ENCODE measurements at places on chromosomes 16 and 17. TPM values are rescaled to one million over a fixed set of nuclear protein-coding genes. Genes with fewer than 3 reads are reported as not detected.

LPCAT2 gene
- 8.3 TPM for total RNA-seq

ACSM3 gene
- 9.2 TPM for total RNA-seq

ARHGAP44 gene
- total RNA-seq: 9.9 TPM

ZNF750 gene
- 0.15 TPM for total RNA-seq

MYLK3 gene
- total RNA-seq: 274 TPM

RMI2 gene
- 0.45 TPM for total RNA-seq

ENGASE gene
- total RNA-seq: 32.8 TPM

SLFN13 gene
- total RNA-seq: 3.9 TPM

CLEC18B gene
- not detected for total RNA-seq

TTYH2 gene
- 42.6 TPM for total RNA-seq

SLC38A7 gene
- 36.1 TPM for total RNA-seq

HOXB1 gene
- not detected for total RNA-seq

TRAF7 gene
- total RNA-seq: 21.4 TPM

SLC5A11 gene
- not detected for total RNA-seq

IRX5 gene
- total RNA-seq: 0.47 TPM

OTOA gene
- total RNA-seq: not detected

PLLP gene
- total RNA-seq: 3.1 TPM

BORCS6 gene
- 9.4 TPM for total RNA-seq

CCL22 gene
- not detected for total RNA-seq

AGRP gene
- total RNA-seq: not detected

KRTAP2-2 gene
- not detected for total RNA-seq

KRT36 gene
- not detected for total RNA-seq

KRTAP4-1 gene
- total RNA-seq: not detected

MYH13 gene
- not detected for total RNA-seq

TM4SF5 gene
- total RNA-seq: not detected

TNFSF13 gene
- total RNA-seq: 8.5 TPM

SOX8 gene
- 0.47 TPM for total RNA-seq

CIITA gene
- total RNA-seq: 12.2 TPM

SEPTIN12 gene
- not detected for total RNA-seq

TOP2A gene
- 1.1 TPM for total RNA-seq

DNAI2 gene
- total RNA-seq: not detected

TBC1D3G gene
- total RNA-seq: not detected

KSR1 gene
- 10.2 TPM for total RNA-seq

GINS2 gene
- 0.42 TPM for total RNA-seq

CMTM1 gene
- 2.1 TPM for total RNA-seq

CCDC78 gene
- 0.50 TPM for total RNA-seq

KRTAP3-2 gene
- not detected for total RNA-seq

SALL1 gene
- not detected for total RNA-seq

CX3CL1 gene
- 11.7 TPM for total RNA-seq

DNAAF8 gene
- 0.30 TPM for total RNA-seq

NF1 gene
- total RNA-seq: 37.8 TPM

PRSS8 gene
- total RNA-seq: not detected

AANAT gene
- not detected for total RNA-seq

Data from left ventricle myocardium superior (tissue), 1 donor.